Activated CD4-positive, alpha-beta T cell treated with anti-CD3 and anti-CD28 coated beads, Interleukin-2, Interleukin-4, amounts not matched to agents 100 ng/mL and 50 ng/mL, durations not matched to agents 16 hours and 8 hours (primary cell): ENCODE measurements at places on chromosomes 13 and 19.

DNA sequence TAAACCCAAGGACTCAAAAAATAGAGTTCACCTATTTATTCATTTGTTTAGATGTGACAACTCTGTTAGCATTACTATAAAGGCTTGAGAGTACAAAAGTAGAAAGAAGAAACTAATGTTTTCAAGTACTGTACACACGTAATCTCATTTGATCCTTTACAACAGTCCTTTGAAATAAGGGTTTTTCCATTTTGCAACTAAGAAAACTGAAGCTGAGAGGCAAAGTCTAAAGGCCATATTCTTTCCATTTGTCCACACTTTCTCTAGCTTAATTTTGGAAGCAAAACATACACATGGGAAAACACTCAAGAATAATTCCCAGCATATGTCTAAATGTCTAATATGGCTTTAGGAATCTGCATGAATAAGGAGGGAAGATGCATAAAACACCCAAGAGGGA is 34.1 kb downstream of the ZAR1L start:
- no peak for DNase-seq

- no peak for DNase-seq
Observed at GRCh38 chr13:71864094-71864985, 2.7 kb downstream of the DACH1 start.

- DNase-seq: no peak
Observed at GRCh38 chr13:91747186-91747585, 348.8 kb downstream of the GPC5 start.

- DNase-seq: no peak
Observed at GRCh38 chr13:40275155-40275554, 391.3 kb downstream of the FOXO1 start.

- DNase-seq: no peak
Observed at GRCh38 chr19:32415246-32415645, 9.7 kb downstream of the DPY19L3 start.

GRCh38 chr13:48437371-48437770 is 24.5 kb upstream of the LPAR6 start:
- DNase-seq: no peak

DNA sequence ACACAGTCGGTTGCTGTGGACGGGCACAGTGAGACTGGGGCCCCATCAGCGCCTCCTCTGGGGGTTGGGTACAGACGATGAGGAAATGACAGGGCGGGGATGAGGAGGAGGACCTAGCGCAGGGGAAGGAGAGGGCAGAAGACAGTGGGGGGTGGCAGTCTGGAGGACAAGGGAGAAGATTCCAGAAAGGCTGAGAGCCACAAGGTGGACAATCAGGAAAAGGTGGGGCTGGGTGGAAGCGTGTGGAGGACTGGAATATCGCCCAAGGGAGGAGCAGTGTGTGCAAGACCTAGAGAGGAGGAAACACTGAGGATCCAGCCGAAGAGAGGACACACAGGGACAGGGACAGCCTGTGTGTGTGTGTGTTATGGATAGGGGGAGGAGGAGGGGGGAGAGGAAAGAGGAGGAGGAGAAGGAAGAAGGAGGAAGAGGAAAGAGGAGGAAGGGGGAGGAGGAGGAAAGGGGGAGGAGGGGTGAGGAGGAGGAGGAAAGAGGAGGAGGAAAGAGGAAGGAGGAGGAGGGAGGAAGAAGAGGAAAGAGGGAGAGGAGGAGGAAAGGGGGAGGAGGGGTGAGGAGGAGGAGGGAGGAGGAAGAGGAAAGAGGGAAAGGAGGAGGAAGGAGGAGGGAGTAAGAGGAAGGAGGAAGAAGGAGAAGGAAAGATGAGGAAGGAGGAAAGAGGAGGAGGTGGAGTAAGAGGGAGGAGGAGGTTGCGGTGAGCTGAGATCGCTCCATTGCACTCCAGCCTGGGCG is 15.8 kb upstream of the GARIN5A start:
- no peak for DNase-seq

DNA sequence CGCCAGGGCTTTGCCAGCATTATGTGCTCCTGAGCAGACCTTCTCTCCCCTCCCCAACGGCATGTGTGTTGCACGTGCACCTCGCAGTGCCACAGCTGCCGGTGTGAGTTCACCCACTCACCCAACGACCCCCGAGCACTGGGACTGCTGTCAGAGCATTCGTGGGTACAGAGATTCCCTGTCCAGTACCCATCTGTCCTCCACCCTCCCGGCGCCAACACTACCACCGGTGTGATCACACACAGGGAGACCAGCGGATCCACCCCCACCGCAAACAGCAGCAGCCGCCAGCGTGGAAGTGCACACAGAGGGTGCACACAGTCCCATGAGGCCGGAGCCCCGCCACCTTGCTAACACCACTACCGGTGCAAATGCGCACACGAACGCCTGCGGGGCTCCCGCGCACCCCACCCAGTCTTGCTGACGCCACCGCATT is 15.9 kb downstream of the LILRA1 start:
- DNase-seq: no peak

DNA sequence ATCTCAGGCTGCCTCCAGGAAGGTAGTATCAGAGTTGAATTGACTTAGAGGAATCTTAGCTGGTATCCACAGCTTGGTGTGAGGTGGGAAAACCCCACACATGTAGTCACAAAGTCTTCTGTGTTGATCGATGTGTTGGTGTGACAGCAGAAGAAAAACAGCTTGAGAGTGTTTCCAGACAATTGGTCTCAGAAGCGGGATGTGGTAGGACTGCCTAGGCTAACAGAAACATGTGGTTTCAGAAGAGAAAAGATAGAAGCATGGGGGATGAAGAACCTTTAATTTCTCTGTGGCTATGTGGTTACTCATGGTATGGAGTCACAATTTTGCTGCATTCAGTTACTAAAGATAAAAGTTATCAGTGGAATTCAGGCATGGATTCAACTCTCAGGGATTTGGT is 134.7 kb upstream of the SLITRK5 start:
- no peak for DNase-seq

DNA sequence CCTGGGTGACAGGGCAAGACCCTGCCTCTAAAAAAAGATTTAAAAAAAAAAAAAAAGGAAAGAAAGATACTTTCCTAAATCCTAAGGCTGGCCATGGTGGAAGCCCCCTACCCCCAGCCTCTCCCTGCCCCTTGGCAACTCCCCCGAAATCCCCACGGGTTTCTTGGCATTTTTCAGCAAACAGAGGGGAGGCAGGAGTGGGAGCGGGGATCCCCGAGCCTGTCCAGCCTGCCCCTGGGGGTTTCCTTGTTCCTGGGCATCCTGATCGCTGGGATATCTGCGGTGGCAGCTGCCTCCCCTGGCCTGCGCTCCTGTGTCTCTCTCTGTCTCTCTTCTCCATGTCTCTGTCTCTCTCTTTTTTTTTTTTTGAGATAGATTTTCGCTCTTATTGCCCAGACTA is 3.4 kb upstream of the EBI3 start:
- DNase-seq: no peak

DNA sequence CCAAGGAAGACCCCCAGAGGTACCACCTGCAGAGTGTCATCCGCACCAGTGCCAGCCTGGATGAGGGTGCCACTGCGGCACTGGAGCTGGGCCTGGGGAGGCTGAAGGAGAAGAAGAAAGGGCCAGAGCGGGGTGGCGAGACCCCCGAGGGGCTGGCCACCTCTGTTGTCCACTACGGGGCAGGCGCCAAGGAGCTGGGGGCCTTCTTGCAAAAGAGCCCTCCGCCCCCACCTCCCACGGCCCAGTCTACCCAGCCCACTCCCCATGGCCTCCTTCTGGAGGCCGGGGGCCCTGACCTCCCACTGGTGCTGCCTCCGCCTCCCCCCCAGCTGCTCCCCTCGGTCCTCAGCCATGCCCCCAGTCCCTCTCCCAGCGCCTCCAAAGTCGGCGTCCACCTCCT is 5.4 kb downstream of the PRR12 start:
- no peak for DNase-seq

DNA sequence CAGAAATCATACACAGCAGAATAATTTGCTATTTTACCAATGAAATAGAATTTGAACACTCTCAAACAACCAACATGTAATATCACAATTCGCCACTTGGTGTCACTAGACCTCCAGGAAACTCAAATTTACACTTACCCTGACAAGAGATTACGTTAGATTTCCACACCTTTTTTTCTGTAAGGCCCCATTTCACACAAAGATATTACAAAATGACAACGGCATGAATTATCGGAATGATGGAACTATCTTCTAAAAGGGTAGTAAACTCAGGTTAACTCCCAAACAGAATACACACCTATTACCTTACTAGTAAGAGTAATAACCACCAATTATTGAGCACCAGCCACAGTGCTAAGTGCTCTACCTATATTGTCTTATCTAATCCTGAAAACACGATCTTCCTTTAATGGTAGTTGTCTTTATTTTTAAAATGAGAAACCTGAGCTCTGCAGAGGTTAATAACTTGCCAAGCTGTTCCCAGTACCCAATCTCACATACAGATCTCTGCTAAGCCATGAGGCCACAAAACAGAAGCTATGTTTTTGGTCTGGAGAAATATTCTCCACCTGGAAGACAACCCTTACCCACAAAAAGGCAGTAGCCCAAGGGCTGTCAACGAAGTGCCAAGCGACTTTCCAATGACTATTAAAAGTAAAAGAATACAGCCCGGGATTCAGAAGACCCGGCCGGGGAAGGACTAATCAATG is 152.4 kb downstream of the DCLK1 start:
- DNase-seq: peak; percentile 37

DNA sequence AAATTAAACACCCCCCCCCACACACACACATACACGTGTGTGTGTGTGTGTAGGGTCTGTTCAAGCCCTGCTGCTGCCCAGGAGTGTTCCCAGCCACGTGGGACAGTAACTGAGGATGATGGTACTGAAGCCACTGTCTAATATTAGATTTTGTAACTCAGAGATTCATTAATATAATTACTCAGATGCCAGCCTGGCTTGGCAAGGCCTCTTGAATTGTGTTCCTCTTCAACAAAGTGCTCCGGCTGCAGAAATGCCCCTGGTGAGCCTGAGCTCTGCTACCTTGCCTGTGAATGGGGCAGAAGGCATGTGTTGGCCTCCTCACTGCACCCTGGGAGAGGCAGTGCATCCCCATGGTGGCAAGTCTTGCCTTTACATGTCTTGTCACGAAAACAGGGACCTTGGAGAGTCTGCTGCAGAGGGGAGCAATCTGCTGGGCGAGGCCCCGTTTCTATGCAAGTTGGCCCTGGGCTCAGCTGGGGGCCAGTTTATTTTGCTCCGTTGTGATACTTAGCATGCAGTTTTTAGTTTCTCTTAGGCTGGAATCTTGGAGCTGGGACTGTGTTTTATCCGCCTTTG is 44.0 kb downstream of the NFIX start:
- no peak for DNase-seq

DNA sequence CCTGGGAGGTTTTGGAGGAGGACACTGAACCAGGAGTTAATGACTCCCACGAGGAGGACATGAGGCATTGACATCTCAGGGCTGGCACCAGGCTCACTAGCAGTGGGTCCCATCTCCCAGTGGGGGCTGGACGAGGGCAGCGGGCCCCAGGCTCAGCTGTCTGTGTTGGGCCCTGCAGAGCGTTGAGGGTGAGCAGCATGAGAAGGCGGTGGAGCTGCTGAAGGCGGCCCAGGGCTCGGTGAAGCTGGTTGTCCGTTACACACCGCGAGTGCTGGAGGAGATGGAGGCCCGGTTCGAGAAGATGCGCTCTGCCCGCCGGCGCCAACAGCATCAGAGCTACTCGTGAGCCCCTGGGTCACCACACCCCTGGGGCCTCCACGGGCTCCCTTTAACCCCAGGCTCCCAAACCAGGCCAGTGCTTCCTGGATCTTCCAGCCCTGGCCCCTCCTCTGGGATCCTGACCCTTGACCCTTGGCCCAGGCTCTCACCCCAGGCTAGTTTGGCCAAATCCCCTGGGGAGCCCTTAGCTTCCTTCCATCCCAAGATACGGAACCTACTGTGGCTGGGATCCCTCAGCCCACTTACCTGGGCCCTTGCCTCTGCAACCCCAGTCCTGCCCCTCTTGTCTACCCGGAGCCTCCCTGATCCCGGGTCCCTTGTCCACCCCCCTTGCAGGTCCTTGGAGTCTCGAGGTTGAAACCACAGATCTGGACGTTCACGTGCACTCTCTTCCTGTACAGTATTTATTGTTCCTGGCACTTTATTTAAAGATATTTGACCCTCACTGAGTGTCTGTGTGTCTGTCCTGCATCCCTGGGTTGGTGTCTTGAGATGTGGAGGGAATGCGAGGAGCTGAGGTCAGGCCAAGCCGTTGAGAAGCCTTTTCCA is 1.0 kb downstream of the C19orf73 start:
- DNase-seq: no peak

- no peak for DNase-seq
Observed at GRCh38 chr19:15636026-15636425, 4.7 kb upstream of the CYP4F3 start.

- peak; percentile 79 for DNase-seq
Observed at GRCh38 chr19:9914315-9915207, 21.8 kb downstream of the OLFM2 start.

DNA sequence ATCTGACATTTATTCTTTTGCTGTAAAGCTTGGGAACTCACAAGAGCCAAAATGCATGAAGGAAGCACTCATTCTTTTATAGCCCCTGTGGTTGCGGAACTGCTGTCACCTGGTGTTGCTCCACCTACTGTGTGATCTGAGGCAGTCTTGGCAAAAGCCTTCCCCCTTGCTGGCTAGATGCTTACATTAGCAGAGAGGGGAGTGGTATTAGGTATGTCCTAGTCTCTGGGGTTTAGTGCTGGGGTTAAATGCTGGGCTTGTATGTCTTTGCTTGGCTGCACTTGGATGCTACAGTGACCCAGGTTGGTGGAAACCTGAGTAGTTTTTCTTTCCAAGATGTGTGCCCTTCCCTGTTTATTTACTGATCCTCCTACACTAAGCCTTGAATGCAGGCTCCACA is 99.3 kb downstream of the WDFY2 start:
- DNase-seq: no peak

DNA sequence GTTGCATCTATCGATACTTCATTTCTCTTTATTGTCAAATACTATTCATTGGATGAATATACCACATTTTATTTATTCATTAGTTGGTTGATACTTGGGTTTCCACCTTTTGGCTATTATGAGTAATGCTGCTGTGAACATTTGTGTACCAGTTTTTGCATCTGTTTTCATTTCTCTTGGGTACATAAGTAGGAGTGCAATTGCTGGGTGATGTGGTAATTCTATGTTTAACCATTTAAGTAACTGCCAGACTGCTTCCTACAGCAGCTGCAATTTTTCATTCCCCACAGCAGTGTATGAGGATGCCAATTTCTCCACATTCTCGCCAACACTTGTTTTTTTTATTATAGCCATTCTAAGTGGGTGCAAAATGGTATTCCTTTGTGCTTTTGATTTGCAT is 2.6 kb downstream of the KCNJ14 start:
- no peak for DNase-seq

DNA sequence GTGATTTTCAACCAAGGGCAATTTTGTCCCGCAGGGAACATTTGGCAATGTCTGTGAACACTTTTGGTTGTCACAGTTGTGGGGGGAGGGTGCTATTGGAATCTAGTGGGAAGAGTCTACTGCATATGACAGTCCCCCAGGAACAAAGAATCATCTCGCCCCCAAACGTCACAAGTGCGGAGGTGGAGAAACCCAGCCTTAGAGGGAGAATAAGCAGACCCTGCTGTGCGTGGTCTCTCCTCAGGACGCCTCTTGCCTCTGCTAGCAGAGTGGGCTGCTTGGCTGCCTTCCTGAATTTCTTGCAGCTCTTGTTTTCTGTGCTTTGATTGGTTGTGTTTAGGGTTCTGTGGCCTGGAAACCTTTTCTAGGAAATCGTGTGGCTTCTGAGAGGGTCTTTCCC is 42.5 kb downstream of the NFIX start:
- DNase-seq: no peak
